Stimulated activated CD8-positive, alpha-beta memory T cell treated with anti-CD3 and anti-CD28 coated beads, Interleukin-4, amount 100 ng/mL, for 24 hours (primary cell): ENCODE measurements at places on chromosomes 1 and 21.
A peak's percentile ranks its signal among the peaks of the same experiment; 100 is the strongest.

- peak; percentile 53 for DNase-seq
These were observed at the start of gene F5 for GRCh38 chr1:169586395-169587255. F5 (minus strand) TSS chr1:169586481; CDS start chr1:169586386, 95 bp downstream.

DNA sequence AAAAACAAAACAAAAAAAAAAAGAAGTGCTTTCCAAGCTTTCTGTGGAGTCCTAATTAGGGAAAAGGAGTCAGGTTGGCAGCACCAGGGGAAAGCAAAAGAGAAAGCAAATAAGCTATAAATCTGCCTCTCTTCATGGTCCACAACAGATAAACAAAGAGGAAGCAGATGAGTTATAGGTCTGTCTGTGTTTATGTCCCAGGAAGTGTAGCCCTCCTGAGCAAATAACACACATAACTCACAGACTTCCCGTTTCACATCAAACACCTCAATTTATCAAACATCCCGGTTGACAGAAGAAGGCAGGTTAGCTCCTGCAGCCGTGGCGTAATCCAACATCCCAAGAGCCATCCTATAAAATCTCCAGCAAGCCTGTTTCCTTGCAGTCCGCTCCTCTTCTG is 5.6 kb upstream of the SLC2A5 start:
- no peak for DNase-seq

DNA sequence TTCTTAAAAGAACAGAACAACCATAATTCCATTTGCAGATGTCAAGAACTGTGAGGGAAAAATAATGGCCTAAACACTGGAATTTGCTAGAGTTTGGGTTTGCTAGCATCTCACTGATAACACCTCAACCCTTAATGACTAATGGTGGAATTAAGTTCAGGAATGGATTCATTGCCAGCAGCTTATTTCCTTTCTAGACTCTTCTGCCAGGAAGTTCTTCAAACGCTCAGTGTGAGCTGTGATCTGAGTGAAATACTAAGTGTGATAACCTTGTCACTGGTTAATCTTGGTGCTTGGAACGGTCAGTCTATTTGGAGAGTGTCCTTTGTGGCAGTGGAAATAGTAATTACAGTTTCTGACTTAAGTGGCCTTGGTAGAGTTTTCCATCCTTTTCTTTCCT is 21.6 kb upstream of the PLEKHM2 start:
- no peak for DNase-seq

DNA sequence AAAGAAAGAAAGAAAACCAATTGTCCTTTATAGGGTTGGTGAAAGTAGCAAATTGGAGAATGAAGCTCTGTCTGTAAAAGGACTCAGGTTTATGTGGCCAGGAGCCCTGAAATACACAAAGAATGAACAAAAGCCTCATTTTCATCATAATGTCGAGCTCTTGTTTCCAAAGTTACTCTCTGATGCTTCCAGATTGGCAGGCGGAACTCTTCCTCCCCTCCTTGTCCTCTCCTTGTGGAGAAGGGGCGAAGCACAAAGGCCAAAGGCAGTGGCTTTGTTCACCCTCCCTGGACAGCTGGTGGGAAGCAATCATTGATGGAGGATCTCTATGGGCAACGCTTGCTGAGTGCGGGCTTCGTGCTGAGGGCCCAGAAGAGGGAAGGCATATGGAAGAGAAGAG is 5.6 kb downstream of the CA6 start:
- DNase-seq = no peak

GRCh38 chr1:66981679-66982078 is 56.9 kb downstream of the MIER1 start:
- DNase-seq = no peak

DNA sequence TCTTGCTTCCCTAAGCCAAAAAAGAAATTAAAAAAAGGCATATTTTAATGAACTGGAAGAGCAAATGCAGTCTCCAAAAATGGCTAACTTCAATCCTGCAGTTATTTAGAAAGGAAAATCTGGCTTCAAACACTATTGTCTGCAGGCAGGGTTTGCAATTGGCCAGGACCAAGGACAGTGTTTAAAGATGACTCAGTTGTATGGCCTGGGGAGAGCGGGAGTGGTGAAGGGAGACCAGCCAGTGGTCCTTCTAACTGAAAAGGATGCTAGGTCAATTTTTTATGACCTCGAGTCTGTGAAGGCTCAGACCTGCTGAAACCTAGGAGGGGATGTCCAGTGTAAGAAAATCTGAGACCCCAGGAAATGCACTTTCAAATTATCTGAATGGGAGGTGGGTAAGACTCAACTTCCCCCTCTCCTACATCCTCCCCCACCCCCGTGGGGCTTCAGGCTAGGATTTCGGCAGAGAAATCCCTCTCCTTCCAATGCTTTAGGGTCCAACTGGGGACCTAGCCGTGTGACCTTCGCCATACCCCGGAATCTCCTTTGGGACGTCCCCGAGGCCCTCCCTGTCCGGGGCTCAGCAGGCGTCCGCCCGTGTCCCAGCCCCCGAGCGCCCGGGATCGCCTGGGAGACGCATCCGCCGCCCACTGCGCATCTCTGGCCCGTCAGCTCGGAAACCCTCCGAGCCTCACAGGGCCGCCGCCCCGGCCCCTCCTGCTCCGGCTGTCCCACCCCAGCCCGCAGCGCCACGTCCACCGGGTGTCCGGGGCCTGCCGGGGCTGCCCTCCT is 602 bp upstream of the RIMKLA start:
- DNase-seq = no peak

GRCh38 chr1:234297668-234298067 is 75.6 kb upstream of the COA6 start:
- DNase-seq = no peak

- peak; percentile 20 for DNase-seq
These were observed 732 bp downstream of the HS2ST1 start for GRCh38 chr1:86914998-86915736.

- DNase-seq = no peak
These were observed 221.5 kb downstream of the RERE start for GRCh38 chr1:8595941-8596340.

DNA sequence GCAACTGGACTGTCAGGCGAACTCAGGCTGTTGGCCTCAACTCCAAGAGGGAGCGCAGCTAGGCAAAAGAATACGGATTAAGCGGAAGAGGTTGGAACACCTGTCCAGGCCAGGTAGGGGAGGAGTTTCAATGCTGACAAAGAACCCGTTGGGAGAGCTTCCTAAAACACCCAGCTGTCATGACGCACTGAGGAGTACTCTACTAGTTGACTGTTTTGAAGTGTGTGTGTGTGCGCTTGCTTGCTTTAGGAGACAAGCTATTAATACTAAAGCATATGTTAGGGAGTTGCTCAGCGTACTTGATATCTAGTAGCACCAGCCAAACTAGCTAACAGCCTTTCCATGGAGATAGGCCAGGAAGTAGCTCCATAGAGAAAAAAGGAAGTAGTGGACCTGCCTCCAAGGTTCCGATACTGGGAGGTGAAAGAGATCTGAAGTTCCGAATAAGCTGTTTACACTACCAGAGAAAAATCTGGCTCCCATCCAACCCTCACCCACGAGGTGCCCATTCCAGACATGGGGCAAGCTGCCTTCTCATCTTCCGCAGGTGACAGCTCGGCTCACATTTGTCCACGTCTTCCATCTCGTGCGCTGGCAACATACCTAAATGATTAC is 974 bp upstream of the FNBP1L start:
- DNase-seq = no peak

DNA sequence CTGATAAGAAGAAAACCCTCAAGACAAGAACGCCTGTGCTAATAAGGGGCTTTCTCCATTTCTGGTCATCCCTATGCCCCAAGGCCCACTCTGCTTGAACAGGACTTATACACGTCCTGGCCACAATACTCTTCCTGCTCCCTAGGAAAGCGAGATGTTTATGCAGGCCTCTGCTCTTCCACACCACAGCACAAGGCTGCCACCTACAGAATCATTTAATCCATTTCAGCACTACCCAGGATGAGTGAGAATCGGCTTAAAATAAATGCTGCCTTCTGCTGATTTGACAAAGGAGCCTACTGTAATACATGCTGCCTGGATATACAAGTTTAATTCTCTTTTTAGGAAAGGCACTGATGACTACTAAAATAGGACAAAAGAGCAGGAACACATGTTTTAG is 29.4 kb downstream of the FRRS1 start:
- no peak for DNase-seq

- DNase-seq = peak; percentile 55
These were observed 37.2 kb upstream of the ETS2 start for GRCh38 chr21:38768471-38769063.

DNA sequence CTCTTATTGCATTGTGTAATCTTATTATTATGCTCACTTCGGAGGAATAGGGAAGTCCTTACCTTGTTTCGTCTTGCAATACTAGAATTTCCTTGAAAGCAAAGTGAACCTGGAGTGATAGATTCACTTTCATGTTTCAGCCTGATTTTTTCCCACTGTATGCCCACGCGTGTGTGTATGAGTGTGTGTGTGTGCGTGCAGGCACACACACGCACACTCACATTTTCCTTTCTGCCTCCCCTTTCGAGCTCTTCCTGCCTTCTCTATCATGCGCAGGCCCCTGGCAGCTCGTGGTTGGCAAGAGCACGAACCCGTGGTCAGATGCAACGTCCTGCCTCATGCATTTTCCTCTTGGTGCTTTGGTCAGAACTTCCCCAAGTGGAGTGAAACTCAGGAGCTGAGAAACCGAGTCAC is at the start of gene GCSAML:
TSS of gene GCSAML (plus strand) at position 366 of the 414 bp plus-strand sequence. CDS start 58 bp downstream, outside the sequence.
- no peak for DNase-seq

DNA sequence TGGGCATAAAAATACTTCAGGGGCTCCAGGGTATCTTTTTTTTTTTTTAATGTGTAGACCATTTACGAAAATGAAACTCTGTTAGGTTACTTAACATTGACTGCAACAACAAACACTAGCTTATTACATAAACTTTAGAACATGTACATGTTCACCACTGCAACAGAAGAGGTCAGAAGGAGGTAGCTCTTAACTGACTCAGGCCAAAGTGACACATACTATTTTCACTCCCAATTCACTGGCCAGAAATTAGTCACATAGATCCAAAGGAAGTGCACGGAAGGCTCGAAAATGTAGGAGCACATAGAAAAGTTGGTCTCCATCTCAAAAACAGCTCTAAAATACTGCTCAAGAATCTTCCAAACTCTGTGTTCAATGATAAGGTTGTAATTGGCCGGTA is 107.2 kb downstream of the AKT3 start:
- no peak for DNase-seq
